ENCODE measurements at places on chromosomes 3 and 15.
A peak's percentile ranks its signal among the peaks of the same experiment; 100 is the strongest.

- DNase-seq = no peak
Observed at GRCh38 chr3:182717216-182717615, 76.1 kb upstream of the ATP11B start.

DNA sequence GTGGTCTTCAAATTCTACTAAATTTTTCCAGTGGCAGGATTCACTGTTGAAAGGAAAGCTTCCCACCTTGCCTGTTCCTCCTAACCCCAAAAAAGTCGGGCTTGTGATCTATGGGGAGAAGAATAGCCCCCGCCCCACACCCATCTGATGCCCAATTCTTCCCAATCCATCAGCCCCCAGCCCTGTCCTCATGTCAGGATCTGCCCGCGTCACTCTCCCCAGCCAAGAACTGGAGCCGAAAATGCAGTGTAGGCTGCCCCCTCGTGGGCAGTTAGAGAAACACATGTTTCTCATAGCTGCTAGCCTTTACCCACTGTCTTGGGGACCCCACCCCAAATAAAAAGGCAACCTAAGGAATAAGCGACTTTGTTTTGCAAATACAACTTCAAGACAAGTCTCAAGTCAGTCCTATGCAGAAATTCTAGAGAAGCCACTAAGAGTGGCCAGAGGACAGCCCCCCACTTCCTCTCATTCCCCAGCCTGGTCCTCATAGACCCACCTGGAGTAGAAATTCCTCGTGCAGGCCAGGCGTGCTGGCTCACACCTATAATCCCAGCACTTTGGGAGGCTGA is 13.0 kb upstream of the CSK start:
- peak; percentile 74 for DNase-seq

DNA sequence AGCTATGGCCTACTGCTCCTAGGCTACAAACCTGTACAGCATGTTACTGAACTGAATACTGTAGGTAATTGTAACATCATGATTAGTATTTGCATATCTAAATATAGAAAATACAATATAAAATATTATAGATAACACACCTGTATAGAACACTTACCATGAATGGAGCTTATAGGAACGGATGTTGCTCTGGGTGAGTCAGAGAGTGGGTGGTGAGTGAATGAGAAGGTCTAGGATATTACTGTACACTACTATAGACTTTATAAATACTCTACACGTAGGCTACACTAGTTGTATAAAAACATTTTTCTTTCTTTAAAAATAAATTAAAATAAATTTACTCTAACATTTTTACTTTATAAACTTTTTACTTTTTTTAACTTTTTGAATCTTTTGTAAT is 224.0 kb upstream of the CBLB start:
- DNase-seq = no peak

- no peak for DNase-seq
Observed at GRCh38 chr3:98599647-98600411, 6.4 kb upstream of the CPOX start.

DNA sequence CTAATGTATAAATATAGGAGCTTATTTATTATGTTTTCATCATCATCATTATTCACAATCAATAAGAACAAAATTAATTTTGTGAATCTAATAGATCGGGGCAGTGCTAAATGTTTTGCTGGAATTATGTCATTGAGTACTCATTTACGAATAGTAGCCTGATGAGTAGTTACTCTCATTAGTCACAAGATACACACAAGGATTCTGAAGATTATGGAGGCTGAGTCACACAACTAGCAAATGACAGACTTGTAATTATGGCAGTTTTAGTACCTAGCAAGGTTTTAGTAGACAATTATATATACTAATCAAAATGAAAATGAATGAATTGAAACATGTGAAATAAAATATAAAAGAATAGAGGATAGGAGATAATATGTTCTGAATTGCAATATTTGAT is 954.2 kb downstream of the CADM2 start:
- DNase-seq = no peak

DNA sequence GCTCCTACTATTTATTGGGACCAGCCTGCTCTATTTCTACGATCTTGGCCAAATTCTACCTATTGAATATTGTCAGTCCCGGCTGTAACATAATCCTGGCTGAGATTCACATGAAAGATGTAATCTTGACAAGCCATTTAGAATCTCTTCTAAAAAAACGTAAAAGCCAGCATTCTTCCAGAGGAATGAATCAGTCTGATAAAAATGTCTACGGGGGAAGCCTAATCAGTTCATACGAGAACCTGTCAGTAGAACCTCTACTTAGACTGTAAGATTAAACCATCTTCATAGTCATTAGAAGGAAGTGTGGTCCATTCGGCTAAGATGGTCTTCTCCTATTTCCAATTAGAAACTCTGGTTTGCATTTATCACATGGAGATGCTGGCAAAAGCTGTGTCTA is 147.2 kb upstream of the WNT5A start:
- no peak for DNase-seq

GRCh38 chr15:97984157-97984556 is 23.7 kb downstream of the ARRDC4 start:
- DNase-seq = no peak

- peak; percentile 46 for DNase-seq
Observed at GRCh38 chr3:12869035-12869621, 27.8 kb upstream of the RPL32 start.

- DNase-seq = no peak
Observed at GRCh38 chr3:162302983-162303624, 806.5 kb downstream of the OTOL1 start.

DNA sequence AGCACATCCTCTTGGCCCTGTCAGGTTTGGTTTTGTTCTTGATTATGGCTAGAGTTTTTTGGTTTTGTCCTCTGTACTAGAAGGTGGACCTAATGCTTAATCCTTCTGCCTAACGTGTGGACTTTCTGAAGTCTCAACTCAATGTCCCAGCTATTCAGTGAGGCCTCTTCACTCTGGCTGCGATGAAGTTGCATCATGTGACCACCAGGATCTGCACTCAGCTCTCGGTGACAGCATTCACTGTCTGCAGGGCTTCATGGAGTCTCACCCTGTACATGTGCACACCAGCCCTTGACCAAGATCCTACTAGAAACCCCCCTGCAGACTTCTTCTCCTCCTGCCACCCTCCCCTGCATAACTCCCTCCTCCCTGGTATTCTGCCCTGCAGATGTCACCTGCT is 38.7 kb upstream of the HRH1 start:
- no peak for DNase-seq
